ENCODE measurements at places on chromosomes 5 and 9.

GRCh38 chr5:141272906-141273305, 27.7 kb downstream of the PCDHB15 start:
- peak; percentile 27 for DNase-seq

- DNase-seq = no peak
Measured at GRCh38 chr5:109354761-109355160, 55.0 kb downstream of the PJA2 start.

- no peak for DNase-seq
Measured at GRCh38 chr9:95311961-95312360, 5.5 kb downstream of the FANCC start.

- no peak for DNase-seq
Measured at GRCh38 chr5:176994460-176995121, 12.0 kb downstream of the UIMC1 start.

GRCh38 chr5:8984386-8984785, 561.5 kb downstream of the SEMA5A start:
- DNase-seq = no peak

DNA sequence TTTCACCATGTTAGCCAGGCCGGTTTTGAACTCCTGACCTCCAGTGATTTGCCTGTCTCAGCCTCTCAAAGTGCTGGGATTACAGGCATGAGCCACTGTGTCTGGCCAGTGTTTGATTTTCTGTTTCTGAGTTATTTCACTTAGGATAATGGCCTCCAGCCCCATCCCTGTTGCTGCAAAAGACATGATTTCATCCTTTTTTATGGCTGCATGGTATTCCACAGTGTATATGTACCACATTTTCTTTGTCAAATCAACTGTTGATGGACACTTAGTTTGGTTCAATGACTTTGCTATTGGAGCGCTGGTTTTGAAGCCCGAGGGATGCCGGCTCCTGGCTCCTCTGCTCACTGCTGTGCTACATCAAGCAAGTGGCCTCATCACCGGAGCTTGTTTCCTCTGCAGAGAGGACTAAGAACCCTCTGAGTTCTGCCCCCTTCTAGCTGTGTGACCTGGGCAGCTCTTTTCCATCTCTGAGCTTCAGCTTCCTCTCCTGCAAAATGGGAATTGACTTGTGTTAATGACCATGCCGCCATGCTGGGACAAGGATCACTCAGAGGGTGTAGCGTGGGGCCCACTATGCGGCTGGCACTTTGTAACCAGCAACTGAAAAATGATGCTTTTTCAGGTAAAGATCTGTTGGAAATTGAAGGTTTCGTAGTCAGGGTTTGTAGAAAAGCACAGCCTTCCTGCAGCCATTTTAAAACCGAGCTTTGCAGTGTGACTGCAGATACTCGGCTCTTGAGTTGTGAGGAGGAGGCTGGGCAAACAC, 4.6 kb upstream of the NEURL1B start:
- DNase-seq = no peak

DNA sequence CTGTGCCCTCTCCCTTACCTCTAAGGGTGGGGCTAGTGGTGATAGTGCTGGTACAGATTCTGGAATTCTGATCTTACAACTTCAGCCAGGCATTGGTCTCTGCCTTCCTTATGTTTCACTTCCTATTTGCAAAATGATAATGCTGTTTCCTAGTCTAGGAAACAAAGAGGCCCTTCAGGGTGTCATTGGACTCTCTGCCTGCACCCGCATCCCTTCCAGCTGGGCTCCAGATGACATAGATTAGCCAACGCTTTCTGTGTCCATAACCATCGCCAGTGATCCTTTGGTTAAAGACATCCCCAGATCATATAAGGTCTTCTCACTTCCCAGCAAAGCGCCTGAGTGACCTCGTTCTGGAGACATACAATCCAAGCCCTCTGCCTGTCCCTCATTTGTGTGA, 180.7 kb downstream of the ERCC6L2 start:
- DNase-seq = no peak

- DNase-seq = peak; percentile 78
Measured at GRCh38 chr9:137234055-137234697, 3.5 kb downstream of the SLC34A3 start.

GRCh38 chr9:97363661-97364299, 48.1 kb upstream of the TDRD7 start:
- no peak for DNase-seq

DNA sequence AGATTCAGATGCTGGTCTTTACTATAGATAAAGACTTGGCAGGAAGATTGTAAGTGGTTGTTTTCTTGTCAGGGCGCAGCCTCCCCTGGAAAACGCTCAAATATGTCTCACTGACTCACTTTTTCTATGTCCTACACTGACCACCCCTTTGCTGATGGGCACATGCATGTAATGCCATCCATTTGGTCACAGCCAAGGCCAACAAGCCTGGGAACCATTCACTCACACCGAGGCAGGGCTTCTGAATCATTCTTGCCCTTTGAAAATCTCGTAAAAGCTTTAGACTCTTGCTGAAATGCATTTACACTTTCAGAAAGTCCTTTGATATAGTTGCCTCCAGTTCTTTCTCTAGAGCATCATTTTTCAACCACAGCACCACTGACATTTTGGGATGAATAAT, 249.4 kb downstream of the ACTL7B start:
- DNase-seq = no peak

- no peak for DNase-seq
Measured at GRCh38 chr5:78953092-78953800, 31.9 kb downstream of the ARSB start.

GRCh38 chr5:155091768-155092717, 78.5 kb downstream of the KIF4B start:
- no peak for DNase-seq

- DNase-seq = no peak
Measured at GRCh38 chr9:91549177-91549576, 125.5 kb upstream of the NFIL3 start.

- DNase-seq = no peak
Measured at GRCh38 chr5:56313004-56313531, 79.9 kb upstream of the ANKRD55 start.

DNA sequence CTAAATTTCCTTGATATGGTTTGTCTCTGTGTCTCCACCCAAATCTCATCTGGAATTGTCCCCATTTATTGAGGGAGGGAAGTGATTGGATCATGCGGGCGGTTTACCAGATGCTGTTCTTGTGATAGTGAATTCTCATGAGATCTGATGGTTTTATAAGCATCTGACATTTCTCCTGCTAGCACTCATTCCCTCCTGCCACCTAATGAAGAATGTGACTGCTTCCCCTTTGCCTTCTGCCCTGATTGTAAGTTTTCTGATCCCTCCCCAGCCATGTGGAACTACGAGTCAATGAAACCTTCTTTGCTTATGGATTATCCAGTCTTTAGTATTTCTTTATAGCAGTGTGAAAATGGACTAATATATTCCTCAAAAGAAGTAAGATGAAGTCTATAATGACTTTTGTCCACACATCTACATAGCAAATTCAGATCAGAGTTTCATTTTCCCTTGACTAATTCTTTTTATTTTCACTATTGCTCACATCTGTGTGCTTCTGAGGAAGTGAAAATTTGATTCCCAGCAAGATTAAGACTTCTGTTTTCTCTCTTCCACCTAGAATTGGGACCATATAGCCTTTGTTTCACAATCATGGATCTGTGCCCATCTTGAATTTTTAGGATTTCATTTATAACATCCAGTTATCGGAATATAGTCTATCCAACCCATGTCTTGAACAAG, 393.5 kb downstream of the DMAC1 start:
- DNase-seq = no peak

Data from DMS53 (cell line).